ENCODE measurements at places on chromosomes 5 and 9. TPM values are rescaled to one million over a fixed set of nuclear protein-coding genes. Genes with fewer than 3 reads are reported as not detected.

- DNase-seq, result peak; percentile 69
These were observed 23.6 kb downstream of the OR2V2 start for GRCh38 chr5:181170996-181171395.

DNA sequence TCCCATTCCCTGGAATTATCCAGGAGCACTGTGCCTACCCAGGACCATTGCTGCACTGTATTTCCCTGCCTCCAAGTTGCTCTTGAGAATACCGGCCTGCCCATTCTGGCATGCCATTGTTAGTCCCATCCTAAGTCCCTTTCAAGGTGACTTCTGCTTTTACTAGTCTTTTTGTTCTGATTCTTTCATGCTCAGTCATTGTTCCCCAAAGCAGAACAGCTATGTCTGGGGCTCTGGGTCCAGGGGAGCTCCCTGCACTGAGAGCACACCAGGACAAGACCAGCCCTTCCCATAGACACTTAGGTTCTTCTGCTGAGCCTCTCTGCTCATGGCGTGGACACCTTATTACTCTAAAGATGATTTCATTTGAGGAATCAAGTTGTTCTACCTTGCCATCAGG, 388.9 kb upstream of the KLF4 start:
- DNase-seq, result no peak

DNA sequence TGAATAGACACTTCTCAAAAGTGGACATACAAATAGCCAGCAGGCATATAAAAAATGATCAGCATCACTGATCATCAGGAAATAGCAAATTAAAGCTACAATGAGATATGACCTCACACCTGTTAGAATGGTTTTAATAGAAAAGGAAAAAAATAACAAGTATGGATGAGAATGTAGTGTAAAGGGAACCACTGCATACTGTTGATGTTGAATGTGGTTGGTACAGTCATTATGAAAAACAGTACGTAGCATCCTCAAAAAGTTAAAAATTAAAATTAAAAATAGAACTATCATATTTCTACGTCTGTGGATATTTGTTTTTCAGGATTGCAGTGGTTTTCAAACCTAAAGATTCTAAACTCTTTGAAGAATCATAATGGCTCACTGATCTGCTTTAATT, 215.1 kb upstream of the NREP start:
- no peak for DNase-seq

DNA sequence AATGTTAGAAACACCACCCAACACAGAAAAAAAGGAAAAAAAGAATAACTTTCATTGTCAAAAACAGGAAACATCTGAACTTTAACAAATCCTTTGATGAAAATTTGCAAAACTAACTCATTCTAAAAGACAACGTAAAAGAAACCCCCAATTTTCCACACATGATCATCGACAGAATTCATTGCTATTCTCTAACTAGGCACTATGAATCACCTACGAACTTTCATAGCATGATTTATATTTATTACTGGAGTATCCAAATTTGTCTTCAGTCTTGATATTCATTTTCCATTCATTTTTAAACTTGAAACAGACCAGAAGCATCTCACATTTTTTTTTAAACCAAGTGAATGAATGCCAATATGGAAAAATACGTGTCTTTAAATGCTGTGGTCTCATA, 514.6 kb downstream of the TLE4 start:
- no peak for DNase-seq

DNA sequence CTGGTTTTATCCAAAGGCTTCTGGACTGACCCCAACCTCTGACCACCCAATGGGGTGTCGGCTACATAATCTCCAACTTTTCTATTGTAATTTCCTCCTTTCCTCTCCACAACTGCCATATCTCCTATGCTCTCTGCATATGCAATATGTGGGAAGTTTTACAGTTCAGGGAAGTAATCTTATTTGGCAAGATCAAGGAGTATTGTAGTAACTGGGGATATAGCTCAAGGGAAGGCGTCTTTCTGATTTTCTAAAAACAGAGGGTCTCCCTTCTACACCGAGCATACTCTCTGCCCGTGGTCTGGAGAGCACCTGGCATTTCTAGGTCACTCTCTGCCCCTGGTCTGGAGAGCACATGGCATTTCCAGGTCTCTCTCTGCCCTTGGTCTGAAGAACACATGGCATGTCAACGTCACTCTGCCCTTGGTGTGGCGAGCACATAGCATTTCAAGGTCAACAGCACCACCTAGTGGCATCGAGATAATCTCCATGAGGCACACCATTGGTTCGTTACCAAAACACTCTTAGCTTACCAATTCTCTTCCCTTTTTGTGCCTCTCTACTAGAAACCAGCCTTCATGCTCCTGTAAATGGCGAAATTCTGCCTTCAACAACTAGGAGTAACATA, 616.4 kb upstream of the NUDT12 start:
- DNase-seq, result peak; percentile 28

DNA sequence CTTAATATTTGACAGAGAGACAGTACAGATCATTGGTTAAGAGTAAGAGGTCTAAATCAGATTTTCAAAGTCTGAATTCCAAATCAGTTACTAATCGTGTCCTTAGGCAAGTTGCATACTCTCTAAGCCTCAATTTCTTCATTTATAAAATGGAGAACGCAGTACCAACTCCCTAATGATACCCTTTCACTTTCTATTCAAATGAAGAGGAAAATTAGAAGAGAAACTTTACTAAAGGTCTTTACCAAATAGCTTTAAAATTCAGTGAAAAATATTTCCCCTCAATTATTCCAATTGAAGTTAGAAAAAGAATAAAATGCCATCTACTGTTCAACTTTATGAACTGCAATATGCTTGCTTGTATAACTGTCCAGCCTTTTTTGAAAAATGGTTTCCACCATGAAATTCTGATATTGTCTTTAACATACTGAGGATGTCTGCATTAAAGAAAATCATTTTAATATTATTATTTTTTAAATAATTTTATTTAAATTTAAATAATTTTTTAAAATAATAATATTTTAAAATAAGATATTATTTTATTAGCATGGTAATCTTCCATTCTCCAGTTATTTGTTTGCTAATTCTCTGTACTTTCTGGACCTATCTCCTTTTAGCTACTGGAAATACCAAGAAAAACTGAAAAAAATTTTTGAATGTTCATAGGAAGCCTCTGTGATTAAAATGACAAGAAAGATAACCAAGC, 36.0 kb downstream of the POC5 start:
- peak; percentile 32 for DNase-seq

DNA sequence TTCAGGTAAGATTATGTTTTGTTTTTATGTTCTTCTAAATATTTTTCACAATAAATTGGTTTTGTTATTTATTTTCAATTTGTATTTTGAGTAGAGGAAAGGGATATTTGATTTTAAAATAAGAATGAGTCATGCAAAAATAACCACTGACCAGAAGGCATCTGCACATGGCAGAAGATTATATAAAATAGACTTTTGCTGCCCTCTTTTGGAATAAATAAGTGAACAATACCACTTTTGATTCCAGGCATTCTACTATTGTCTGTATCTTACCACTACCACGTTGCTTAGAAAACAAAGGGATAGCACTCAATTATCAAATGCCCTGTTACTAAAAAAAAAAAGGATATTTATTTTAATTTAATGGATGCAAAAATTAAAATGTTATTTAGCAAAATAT, 227.3 kb upstream of the ITGA1 start:
- DNase-seq, result peak; percentile 15

DNA sequence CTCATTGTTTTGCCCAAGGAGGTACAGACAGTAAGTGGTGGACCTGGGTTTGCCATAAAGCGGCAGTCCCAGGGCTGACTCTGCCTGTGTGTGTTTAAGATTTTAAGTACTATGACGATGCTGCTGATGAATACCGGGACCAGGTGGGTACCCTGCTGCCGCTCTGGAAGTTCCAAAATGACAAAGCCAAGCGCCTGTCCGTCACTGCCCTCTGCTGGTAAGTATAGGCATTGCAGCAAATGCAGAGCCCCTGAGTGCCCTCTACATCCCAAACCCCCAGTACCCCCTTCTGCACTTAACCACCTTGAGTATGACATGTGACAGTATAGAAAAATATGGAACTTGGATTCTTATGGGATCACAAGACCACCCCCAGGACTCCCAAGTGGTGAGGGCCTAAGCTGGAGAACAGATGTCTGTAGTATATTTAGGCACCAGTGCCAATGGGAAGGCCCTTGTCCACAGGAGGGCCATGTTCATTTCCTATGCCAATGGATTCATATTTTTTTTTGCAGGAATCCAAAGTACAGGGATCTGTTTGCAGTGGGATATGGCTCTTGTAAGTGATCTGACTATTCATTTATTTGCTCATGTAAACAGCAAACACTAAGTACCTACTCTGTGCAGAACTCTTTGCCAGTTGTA, 22.0 kb downstream of the ENHO start:
- peak; percentile 7 for DNase-seq

GRCh38 chr5:142614054-142614453, 71.8 kb downstream of the FGF1 start:
- DNase-seq, result no peak

GRCh38 chr5:125149110-125149509, 402.7 kb upstream of the ZNF608 start:
- DNase-seq, result no peak

GRCh38 chr9:32603914-32604852, 31.2 kb upstream of the NDUFB6 start:
- peak; percentile 26 for DNase-seq

- peak; percentile 51 for DNase-seq
These were observed 136.7 kb downstream of the RGS3 start for GRCh38 chr9:113600023-113600823.

GRCh38 chr5:90434116-90434714, 24.7 kb upstream of the CETN3 start:
- peak; percentile 41 for DNase-seq

DNA sequence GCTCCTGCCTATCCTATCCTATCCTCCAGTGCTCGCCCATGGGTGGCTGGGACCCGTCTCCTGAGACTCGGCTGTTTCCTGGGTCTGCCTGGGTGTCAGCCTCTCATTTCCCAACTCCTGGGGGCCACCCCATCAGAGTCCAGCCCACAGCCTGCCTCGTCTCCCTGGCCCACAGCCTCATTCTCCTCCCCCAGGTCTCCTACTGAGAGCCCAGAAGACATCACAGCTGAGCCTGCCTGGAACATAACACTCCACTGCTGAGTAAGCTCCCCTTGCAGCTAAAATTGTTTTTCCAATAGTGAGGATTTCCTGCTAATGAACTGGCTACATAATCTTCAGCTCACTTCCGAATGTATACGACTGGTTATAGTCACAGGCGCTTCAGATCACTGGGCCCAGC, 95.3 kb downstream of the TTLL11 start:
- DNase-seq, result no peak

DNA sequence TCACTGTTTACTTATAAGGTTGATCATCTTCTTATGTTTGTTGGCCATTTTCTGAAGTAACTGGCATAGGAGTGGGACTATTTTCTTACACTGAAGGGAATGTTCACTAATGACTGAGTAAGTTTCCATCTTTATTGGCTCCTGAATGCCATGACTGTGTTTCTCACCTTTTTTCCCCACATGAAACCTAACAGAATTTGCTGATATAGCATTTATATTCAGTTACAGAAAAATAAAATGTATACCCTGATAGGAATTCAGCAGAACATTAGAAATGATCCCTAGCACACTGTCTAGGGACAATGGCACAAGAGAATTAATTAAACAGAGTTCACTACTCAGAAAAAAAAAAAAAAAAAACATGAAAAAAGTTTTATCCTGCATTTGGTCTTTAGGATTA, 1465.1 kb upstream of the C9orf72 start:
- DNase-seq, result no peak

- DNase-seq, result no peak
These were observed 244.2 kb upstream of the RIOK2 start for GRCh38 chr5:97427235-97427634.

DNA sequence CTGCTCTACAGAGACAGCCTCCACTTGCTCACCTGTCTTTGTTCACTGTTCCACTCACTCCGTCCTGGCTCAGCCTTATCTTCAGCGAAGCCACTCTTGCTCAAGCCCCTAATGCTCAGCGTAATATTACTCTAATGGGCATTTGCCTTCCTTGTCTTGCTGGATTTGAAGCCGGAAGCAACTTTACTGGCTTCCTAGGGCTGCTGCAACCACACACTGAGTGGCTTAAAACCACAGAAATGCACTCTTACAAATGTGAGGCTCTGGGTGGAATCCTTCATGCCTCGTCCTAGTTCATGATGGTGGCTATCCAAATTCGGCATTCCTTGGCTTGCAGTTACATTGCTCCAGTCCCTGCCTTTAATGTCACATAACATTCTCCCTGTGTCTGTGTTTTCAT, 85.5 kb upstream of the MARCHF11 start:
- no peak for DNase-seq

- DNase-seq, result no peak
These were observed 3.8 kb downstream of the ADAMTS13 start for GRCh38 chr9:133426011-133426410.

- no peak for DNase-seq
These were observed 73.8 kb downstream of the RGS3 start for GRCh38 chr9:113537229-113537810.

- peak; percentile 39 for DNase-seq
These were observed 17.0 kb upstream of the ZFR start for GRCh38 chr5:32461441-32462120.

TIFAB gene
- not detected for total RNA-seq

ZDHHC11 gene
- total RNA-seq, result 0.65 TPM

NPR3 gene
- total RNA-seq, result 40.4 TPM

IFNA13 gene
- total RNA-seq, result not detected

INSL4 gene
- not detected for total RNA-seq

IRGM gene
- total RNA-seq, result not detected

FAM169A gene
- total RNA-seq, result not detected

PNPLA7 gene
- total RNA-seq, result 0.75 TPM
